Activated CD4-positive, CD25-positive, alpha-beta regulatory T cell treated with anti-CD3 and anti-CD28 coated beads, Interleukin-2, amount 50 U/mL, for 24 hours (primary cell): ENCODE measurements at places on chromosomes 12 and 14.
A peak's percentile ranks its signal among the peaks of the same experiment; 100 is the strongest.

- no peak for ATAC-seq
Measured at GRCh38 chr12:92977326-92977725, 48.2 kb upstream of the EEA1 start.

DNA sequence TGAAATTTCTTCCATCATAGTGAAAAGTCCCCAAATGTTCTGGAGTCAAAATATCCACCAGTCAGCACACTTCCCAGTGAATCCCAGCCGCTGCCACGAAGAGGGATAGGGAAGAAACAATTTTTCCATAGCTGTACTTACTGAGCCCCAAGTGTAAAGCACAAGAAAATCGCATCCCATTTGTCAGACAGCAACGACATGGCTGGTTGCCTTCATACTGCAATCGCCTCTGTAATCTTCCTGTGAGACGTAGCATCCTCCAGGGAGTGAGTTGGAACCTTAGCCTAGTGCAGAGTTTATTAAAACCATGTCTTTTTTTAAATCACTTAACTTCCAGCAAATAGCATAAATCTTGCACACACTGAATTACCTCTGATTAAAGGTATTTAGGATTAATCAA lies 56.8 kb downstream of the GNG2 start:
- ATAC-seq = no peak

DNA sequence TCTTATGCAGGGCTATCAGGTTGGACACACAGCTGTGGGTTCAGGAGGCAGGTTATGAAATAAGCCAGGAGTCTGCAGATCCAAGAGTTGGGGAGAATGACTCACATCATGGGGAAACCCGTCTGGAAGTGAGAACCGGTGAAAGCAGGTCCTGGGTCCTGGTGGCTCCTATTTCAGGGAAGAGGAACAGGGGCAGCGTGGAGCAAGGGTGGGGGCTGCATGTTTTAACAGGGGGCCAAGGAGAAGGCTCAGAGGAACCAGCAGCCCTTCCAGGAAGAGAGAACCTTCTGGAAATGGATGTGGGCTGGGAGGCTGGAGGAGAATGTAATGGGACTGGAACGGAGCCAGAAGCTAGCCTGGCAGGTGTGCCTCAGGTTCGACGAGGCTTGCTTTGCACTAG lies 7.8 kb upstream of the KRT74 start:
- no peak for ATAC-seq

- ATAC-seq = no peak
Measured at GRCh38 chr14:21990116-21990515, 316.5 kb upstream of the OR4E1 start.

- ATAC-seq = no peak
Measured at GRCh38 chr12:107442326-107442987, 243.1 kb upstream of the PWP1 start.

GRCh38 chr14:48250575-48250974 lies 575.2 kb upstream of the MDGA2 start:
- ATAC-seq = no peak

DNA sequence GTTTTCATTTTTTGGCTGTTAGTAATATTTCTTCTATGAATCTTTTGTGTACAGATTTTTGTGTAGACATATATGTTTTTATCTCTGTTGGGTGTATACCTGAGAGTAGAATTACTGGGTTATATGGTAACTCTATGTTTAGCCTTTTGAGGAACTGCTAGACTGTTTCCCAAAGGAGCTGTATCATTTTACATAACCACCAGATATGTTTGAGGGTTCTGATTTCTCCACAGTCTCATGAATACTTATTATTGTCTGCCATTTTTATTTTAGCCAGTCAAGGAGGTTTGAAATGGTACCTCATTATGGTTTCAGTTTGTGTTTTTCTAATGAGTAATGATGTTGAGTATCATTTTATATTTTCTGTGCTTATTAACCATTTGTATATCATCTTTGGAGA lies 1.9 kb downstream of the PCNX4 start:
- ATAC-seq = no peak

DNA sequence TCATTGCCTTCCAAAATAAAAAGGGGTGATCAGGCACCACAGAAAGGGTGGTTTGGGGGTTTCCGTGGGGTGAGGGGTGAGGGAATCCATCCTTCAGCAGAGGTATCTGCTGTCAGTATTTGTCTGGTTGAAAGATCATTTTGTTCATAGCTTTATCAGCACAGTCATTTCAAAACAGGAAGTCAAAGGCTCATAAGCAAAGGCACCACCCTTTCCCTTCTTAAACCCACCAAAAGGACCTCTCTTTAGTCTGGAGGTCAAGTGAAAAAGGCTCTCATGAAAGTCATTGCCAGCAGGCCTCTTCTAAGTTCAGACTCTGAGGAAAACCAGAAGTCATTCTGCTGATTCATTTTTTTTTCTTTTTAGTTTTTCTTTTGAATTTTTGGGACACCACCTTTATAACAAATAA lies 6.2 kb downstream of the CHST11 start:
- peak; percentile 51 for ATAC-seq

GRCh38 chr12:57173683-57174082 lies 26.3 kb upstream of the LRP1-AS start:
- no peak for ATAC-seq

- no peak for ATAC-seq
Measured at GRCh38 chr12:95741635-95742034, 48.9 kb downstream of the NTN4 start.

DNA sequence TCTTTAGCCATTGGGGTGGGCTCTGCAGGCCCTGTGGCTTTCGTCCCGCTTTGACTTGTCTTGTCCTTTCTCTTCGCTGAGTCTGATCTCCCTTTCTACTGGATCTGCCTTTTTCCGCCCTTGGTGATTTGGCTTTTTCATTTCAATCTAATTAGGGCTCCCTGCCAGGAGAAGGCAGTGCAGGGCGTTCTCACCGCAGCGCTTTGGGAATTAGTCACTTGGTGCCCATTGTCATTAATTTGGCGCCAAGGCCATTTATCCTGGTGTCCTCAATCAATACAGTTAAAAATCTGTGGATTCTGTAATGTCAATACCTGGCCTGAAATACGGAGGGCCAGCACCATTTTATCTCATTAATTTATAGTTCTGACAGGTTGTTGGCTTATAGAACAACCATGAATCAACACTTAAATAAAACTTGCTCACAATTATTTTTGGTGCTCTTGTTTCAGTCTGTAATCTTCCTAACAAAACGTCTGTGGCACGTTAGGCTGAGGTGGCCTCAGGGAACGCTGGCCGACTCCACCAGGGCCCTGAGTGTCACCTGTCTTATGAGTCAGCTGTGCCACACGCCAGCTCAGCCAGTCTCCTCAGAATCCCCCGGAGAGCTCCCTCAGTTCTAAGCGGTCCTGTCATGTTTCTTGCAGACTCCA lies 115.7 kb downstream of the BEGAIN start:
- ATAC-seq = no peak

DNA sequence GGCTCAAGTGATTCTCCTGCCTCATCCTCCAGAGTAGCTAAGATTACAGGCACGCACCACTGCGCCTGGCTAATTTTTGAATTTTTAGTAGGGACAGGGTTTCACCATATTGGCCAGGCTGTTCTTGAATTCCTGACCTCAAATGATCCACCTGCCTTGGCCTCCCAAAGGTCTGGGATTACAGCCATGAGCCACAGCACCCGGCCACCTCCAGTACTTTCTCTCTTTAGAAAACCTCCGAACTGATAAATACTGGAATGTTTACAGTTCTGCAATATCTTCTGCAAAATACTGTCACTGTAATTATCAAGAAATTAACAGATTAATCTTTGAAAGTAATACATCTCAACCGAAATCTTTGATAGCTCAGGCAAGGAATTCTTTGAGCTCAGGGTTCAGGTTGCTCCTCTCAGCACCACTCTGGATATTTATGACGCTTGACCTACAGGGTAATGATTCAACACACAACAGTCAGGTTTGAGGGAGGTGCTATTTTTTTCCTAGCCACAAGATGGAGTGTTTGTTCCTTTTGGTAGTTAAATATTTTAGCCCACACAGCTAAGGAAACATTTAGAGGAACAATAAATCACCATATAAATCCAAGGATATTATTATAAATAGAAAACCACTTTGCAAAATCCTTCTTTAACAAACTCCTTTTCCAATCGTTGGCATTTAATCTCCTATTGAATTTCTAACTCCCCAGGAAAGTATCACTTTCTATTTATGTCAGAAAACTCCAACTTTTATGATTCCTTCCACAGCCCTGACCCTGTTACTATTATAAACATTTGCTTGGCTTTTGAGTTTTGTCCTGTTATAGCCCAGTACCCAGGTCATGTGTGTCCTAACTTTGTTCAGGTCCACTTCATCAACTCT lies 48.6 kb upstream of the GTF2A1 start:
- ATAC-seq = peak; percentile 60

- no peak for ATAC-seq
Measured at GRCh38 chr12:50986966-50987737, 34.8 kb downstream of the HIGD1C start.

- ATAC-seq = no peak
Measured at GRCh38 chr14:24307575-24308341, at the start of gene CIDEB. TSS of gene CIDEB (minus strand) at chr14:24307977. CDS start at chr14:24307858, 119 bp downstream.

DNA sequence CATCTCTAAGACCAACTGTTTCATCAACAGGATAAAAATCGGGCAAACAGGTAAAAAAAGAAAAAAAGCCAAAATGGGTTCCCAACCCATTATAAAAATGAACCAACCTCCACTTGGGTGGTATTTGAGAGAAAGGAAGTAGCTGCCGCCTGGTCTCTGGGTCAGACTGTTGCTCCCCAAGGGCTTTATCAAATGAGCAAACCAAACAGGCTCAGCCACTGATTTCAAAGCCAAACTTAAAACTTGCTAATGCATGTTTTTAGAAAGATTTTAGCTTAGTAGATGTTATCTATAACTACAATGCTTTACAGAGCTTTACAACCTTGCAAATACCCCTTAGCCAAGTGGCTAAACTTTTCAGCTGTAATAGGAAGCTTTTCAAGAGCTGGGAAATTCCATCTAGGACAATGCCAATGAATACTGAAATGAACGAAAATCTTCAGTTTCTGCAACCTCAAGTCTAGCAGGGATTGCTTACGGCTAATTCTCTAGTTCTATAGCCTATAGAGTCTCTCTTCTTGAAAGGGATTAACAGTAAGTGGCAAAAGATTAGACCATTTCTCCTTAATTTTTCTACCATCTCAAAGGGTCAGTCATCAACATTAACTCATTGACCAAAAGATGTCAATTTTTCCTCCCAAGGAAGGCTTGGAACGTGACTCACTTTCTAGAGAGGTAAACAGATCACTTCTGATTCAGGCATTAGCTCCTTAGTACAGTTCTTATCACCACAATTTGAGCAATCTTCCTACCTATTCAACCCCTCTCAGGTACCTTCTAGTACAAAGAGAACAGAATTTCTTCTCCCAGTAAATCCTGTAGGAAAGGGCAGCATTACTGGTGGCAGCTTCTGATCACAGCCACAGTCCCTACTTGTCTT lies 4.2 kb downstream of the PPM1H start:
- no peak for ATAC-seq

DNA sequence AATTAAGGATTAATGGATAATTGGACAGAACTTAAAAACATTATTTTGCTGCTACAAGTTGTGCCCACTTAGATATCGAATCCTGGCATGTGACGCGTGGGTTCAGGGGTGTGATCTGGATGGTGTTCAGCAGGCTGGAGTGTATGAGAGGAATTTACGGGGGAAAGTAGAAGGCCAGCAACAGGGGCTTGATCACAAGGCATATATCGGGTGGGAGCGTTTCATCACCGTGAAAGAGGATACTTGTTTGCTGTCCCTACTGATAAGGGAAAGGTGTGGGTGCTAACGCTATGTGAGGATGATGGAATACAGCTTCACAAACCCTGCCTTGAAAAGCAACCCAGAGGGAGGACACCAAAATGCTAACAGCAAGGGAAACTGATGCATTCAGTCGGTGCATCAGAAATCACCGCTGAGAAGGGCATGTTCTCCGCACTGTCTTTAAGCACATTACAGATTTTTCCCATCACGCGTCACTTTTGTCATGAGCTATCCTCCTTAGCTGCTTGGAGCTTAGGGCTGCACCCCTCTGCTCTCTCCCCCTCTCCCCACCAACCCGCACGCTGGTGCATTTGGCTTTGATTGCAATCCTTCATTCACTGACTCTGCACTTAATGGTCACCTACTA lies 13.4 kb downstream of the HHIPL1 start:
- ATAC-seq = no peak

DNA sequence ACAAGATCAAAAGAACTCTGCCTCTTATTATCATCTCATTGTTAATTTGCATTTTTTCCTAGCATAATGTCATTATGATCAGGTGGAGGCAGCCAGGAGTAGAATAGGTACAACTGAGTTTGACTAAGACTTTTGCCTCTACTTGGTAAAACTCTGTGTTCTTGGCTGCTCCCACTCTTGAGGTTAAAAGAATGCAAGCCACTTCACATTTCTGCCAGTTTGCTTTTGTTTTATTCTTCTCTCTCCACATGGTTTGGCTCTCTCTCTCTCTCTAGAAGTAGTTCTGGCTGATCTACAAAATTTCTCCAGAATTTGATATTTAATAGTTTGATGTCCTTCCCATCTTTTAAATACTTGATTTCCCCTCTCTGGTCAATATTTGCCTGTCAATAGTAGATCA lies 170.7 kb upstream of the E2F7 start:
- ATAC-seq = no peak

DNA sequence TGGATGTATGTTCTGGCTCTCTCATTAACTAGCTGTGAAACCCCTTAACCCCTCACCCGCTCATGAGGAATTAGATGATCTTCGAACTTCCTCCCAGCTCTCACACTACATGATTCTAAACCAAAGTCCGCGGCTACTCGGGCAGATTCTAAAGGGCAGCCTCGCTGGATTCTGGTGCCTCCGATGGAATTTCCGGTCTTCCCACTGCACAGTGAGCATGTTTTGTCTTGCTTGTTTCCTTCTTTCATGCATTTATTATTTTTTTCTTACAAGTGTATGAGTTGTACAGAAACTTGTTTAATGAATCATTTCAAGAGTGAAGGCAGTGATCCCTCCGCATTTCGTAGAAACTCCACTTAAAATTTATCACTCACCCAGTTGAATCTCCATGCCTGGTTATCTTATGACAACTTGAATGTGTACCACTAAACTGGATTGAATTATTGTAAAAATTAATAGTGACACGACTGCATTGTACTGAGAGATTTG lies 4.5 kb upstream of the HCAR3 start:
- peak; percentile 39 for ATAC-seq

- ATAC-seq = no peak
Measured at GRCh38 chr14:104593241-104593701, 11.3 kb downstream of the TMEM179 start.

GRCh38 chr12:119176267-119177055 lies 2.3 kb upstream of the HSPB8 start:
- no peak for ATAC-seq
